Neural progenitor cell (in vitro differentiated cells): ENCODE measurements at places on chromosomes 6 and 20.

GRCh38 chr20:4147319-4147718, 132.0 kb upstream of the RNF24 start:
- no peak for DNase-seq

- DNase-seq: no peak
These were observed 41.1 kb downstream of the HS3ST5 start for GRCh38 chr6:114301596-114302219.

DNA sequence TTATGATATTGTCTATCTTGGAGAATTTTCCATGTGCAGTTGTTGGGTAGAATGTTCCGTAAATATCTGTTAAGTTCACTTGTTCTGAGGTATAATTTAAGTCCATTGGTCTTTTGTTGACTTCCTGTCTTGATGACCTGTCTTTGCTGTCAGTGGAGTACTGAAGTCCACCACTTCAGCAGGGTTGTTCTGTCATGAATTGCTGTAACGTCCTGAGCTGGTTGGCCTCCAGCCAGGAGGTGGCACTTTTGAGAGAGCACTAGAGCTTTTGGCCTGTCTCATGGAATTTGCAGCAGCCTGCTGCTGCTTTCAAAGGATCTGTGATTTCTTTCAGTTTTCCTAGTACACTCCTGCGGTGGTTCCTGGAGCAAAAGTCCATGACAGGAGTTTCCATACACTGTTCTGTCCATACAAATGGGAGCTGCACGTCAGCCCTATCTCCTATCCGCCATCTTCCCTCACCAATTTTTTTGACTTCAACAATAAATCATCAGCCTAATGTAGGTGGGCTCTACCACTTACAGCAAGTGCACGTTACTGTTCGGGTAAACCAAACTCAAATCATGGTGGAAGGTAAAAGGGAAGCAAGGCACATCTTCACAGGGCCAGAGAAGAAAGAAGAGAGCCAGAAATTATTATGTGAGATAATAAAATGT, 46.9 kb upstream of the TRERF1 start:
- no peak for DNase-seq

- DNase-seq: no peak
These were observed 670.9 kb downstream of the HTR1B start for GRCh38 chr6:76792394-76792793.

GRCh38 chr6:163878698-163879097, 464.2 kb downstream of the QKI start:
- no peak for DNase-seq

GRCh38 chr6:157821342-157822033, 1.6 kb upstream of the SNX9 start:
- DNase-seq: no peak

- DNase-seq: no peak
These were observed 9.6 kb downstream of the KCNQ5 start for GRCh38 chr6:72631480-72631879.

DNA sequence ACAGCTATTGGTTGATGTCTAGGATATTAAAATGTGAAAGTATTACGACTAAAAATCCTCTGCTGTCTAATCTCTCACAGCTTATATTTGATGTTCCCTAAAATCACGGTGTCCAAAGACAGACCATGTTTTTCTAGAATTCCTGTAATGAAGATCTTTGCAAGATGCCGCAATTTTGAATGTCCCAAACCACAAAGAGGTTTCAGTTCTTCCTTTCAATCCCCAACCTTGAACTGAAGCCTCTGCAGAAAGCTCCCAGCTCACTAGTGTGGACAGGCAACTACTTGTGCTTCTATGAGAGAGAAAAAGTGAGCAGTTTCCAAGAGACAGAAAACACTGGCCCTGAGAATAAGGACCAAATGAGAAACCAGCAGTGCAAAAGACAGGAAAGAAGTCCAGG, 370.1 kb downstream of the FOXA2 start:
- DNase-seq: no peak

DNA sequence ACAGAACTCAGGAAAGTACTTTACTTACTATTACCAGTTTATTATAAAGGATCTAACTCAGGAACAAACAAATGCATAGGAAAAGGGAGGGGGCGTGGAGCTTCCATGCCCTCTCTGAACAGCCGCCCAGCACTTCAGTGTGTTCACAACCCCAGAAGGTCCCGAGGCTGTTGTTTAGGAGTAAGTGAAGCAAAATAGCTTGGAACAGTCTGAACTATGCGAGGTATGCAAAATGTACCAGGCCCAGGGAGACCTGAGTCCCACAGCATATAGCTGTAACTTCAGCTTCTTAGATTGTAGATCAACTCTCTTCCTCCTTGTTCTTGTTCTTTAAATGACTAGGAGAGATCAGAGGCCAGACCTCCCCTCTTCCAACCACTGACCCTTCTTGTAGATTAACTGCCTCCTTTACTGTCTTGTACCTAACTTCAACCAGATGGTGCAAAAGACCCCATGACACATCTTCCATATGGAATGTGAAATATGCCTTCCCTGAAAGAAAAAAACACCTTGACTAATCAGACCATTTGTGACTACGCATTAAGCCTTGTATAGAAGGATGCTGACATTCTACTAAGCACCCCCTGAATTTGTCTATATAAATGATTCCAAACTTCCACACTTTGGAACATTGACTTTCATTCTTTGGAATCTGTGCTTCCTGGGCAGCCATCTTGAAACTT, 98.8 kb upstream of the SNX9 start:
- no peak for DNase-seq

- no peak for DNase-seq
These were observed 360.3 kb downstream of the BTBD9 start for GRCh38 chr6:38279423-38279822.

GRCh38 chr6:19167251-19167650, 669.9 kb upstream of the ID4 start:
- DNase-seq: no peak

DNA sequence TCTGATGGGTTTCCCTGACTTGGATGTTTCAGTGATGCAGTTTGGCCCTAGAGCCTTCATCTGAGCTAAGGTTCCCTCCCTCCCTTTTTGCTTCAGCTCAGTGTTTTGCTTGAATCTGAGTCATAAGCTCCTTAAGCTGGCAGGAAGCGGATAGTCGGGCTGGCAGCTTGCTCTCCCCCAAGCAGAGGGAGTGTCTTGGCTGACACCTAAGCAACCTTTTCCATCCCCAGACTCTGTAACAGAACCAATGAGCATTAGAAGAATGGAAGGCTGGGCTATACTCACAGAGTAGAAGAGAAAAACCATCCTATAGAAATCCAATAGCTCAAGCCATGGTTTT, 98.3 kb downstream of the HAO1 start:
- peak; percentile 5 for DNase-seq

DNA sequence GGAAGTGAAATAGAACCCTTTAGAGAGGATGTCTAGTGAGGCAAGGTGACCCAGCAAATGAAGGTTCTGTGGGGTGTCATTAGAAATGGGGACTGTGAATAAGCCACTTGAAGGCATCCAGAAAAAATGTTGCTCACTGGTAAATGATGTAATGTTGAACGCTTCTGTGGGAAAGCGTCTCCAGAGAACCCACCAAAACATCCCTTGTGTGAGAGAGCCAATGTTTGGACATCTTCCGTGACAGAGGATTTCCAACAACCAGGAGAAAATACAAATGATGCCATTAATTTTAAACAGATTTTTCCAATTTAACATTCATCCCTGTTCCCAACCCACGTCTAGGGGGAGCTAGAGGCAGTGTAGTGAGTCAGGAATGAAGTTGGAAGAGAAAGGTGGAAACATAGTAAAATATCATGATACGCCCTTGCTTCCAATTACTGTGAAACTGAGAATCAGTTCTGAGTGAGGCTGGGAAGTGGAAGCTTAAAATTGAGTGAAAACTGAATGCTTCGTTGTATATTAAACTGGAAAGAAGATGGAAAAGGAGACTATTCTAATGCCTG, 584.2 kb downstream of the CD109 start:
- DNase-seq: no peak

- DNase-seq: peak; percentile 72
These were observed 119.5 kb upstream of the CD93 start for GRCh38 chr20:23205611-23206041.

GRCh38 chr6:401239-401993, 9.9 kb downstream of the IRF4 start:
- no peak for DNase-seq

GRCh38 chr20:58148891-58149290, 79.6 kb downstream of the ANKRD60 start:
- no peak for DNase-seq

- DNase-seq: no peak
These were observed 763.2 kb upstream of the FLRT3 start for GRCh38 chr20:15100506-15101160.

DNA sequence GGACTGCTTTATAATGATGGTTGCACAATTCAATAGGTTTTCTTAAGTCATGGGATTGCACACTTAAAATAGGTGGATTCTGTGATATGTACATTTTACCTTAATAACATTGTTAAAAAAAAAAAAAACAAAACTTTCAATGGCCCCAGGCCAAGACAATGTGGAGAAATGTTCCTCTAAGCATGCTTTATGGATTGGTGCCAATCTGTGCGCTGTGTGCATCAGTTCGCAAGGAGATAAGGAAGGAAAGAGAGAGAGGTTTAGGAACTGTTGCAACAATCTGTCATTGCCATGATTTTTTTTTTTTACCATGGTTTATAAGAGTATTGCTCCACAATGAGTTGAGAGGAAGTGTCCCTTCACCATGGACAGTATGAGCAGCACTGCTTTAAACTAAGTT, 399.6 kb downstream of the PTPRT start:
- no peak for DNase-seq

- DNase-seq: peak; percentile 53
These were observed 2.6 kb upstream of the GPSM3 start for GRCh38 chr6:32194825-32195651.

- DNase-seq: no peak
These were observed 39.9 kb downstream of the TMEM242 start for GRCh38 chr6:157283330-157283898.

DNA sequence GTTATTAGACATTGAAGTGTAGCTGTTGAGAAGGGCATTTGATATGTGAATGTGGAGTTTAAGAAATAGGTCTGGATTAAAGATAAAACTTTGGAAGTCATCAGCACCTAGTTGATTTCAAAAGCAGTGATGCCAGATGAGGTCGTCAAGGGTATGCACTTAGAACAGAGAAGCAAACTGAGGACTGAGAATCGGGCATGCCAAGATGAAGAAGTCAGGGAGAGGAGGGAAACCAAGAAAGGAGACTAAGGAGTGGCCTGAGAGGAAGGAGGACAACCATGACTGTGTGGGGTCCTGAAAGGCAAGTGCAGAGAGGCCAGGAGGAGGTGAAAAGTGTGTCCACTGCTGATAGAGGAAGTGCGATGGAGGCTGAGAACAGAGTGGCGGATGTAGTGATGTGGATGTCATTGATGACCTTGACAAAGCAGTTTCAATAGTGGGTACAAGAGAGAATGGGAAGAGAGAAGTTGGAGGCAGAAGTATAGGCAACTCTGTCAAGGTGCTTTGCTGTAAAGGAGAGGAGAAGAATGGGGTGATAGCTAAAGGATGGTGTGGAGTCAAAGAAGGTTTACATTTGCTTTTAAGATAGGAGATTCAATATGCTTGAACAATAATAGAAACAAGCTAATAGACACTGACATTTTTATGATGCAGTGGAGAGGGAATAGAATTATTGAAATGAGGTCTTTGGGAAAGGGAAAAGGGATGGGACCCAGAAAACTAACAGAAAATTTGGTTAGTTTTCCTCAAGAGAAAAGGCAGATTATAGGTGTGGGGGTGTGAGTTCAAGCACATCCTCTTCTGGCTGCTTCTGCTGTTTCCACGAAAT, 139.7 kb upstream of the TMEM170B start:
- DNase-seq: no peak

DNA sequence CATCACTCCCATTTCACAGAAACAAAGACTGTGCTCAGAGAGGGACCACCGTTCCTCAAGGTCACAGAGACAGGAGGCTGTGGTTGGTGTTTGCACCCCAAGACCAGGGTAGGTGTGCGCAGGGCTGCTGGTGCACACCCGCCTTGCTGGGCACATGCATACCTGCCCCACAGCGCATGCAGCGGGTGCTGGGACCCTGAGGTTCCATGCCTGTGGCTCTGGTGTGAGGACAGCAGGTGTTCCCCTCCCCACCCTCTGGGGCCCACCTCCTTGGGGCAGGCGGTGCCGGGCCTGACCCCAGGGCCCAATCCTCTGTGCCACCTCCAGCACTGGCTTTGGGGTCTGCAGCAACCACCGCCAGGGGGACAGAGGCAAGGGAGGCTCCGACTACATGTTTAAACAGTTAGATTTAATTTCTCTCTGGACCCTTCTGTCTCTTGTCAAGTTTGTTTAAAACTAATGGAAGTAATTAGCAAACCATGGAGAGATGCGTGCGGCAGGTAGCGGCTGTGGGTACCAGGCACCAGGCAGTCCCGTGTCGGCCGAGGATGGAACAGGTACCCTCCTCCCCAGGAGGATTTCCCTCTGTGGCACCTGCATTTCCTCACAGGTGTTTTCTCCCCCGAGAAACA, 327.8 kb downstream of the TAF4 start:
- no peak for DNase-seq

DNA sequence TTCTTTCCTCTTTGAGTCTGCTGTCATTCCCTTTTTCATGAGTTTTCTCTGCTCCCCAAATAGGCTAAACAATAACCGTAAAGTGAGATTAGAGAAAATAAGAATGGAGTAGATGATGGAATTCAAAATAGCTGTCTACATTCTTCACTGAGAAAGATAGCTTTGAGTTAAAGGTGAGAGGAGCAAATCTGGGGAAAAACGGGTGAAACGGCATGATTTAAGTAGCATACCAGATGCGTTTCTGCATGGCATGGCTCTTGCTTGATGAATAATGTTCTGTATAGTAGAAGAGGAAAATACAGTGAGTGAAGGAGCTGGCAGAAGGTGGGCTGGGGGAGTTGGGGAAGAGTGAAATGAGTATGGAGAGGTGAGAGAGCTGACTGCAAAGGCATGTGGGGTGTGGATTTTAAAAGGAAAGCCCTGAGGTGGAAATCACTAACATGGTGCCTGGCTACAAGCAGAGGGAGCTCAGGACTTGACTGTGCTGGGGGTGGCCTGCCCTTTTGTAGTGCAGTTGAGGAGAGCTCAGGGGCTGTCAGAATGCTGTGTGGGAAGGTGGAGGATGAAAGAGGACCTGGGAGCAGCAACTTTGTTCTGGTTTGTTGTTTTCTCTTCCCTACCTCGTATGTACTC, 8.8 kb downstream of the BICRAL start:
- peak; percentile 56 for DNase-seq

DNA sequence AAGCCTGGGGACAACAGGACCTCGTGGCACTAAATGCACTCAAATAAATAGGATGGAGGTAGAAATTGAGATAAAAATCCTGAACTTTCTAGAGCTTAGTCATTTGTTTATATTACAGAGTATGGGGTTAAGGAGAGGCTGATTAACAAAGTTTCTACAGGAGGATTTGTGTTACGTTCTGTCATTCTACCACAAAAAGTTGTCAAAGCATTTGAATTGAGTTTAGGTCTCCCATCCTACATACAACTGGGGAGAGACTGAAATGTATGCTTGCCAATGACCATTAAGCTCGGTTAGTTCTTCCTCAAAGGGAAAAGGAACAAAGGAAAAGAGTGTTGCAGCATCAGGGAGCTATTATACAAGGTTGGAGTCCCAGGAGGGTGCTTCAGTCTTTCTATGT, 597.9 kb downstream of the COL12A1 start:
- DNase-seq: peak; percentile 29
